Activated T-cell treated with anti-CD3 and anti-CD28 coated beads for 48 hours (primary cell): ENCODE measurements at places on chromosomes 2 and 18.
A peak's percentile ranks its signal among the peaks of the same experiment; 100 is the strongest.

DNA sequence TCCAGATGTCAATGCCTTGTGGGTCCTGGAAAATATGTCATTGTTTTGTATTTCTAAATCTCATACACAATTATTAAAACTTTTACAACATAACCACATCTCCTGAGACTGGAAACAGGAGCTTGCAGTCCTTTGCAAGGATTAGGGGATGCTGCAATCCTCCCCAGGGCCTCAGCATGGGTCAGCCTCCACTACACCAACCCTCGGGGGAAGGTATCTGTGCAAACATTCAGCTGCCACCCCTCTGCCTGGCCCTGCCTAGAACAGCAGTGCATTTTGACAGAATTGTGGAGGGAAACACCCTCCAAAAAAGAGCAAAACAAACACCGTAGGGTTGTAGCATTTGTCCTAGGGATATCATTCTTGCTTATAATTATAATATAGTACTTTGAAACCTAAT lies 4.2 kb upstream of the UPP2 start:
- no peak for DNase-seq

DNA sequence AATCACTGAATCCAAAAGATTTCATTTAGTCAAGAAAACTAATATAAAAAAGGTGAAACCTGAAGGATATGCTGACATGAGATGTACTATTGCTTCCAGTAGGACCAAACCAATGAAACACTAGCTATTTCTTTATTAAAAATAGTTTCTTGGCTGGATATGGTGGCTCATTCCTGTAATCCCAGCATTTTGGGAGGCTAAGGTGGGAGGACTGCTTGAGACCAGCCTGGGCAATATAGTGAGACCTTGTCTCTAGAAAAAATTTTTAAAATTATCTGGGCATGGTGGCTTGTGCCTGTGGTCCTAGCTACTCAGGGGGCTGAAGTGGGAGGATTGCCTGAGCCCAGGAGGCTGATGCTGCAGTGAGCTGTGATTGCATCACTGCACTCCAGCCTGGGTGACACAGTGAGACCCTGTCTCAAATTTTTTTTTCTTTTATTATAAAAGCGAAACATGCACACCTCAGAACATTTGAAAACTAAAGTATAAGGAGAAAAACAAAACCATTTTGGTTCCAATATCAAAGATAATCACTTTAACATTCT lies 266.2 kb downstream of the TGIF1 start:
- DNase-seq: no peak

- peak; percentile 19 for DNase-seq
Observed at GRCh38 chr18:78875016-78875777, 104.4 kb upstream of the SALL3 start.

- DNase-seq: no peak
Observed at GRCh38 chr2:20577495-20578235, 73.2 kb downstream of the HS1BP3 start.

DNA sequence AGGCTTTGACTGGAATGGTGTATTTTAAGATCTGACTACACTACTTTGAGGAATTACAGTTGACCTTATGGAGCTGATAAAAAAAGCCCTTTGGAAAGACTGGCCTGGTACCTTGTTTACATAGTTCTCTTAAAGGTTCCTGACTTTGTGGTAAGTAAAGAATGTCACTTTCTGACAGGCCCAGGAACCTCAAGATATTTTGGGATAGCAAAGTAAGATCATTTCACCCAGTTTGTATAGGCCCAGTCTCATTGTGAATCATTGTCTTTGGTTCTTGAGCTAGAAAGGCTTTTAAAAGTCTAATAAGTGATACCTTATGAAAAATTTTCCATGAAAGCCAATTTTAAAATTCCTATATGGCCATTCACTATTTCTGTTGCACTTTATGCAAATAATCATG lies 316.3 kb upstream of the LRRTM4 start:
- DNase-seq: no peak

GRCh38 chr2:240557808-240558207 lies at the start of gene ANKMY1:
Gene ANKMY1, minus strand, starts transcription at chr2:240557988. Its CDS starts 653 bp downstream, at chr2:240557335.
- peak; percentile 73 for DNase-seq

GRCh38 chr2:39618236-39618635 lies 47.5 kb upstream of the TMEM178A start:
- DNase-seq: no peak

GRCh38 chr2:156672556-156673332 lies 236.6 kb downstream of the GPD2 start:
- DNase-seq: no peak

GRCh38 chr2:1727796-1728474 lies 16.4 kb downstream of the PXDN start:
- no peak for DNase-seq

DNA sequence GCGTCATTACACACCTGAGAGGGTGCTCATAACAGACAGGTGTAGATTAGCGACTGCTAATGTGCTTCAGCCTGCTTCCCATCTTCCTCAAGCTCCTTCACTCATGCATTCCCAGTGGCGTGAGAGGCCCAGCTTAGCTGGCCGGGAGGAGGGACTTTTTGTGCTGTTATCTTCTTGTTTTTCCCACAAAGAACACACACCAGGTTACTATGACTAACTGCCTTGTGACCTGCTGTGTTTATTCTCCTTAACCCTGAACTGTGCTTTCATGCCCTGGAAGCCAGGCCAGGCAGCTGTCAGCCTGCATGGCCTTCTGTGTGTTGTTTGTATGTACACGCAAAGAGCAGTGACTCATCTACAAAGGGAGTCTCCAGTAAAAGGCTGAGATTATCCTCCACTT lies 143.8 kb downstream of the PIEZO2 start:
- DNase-seq: no peak

DNA sequence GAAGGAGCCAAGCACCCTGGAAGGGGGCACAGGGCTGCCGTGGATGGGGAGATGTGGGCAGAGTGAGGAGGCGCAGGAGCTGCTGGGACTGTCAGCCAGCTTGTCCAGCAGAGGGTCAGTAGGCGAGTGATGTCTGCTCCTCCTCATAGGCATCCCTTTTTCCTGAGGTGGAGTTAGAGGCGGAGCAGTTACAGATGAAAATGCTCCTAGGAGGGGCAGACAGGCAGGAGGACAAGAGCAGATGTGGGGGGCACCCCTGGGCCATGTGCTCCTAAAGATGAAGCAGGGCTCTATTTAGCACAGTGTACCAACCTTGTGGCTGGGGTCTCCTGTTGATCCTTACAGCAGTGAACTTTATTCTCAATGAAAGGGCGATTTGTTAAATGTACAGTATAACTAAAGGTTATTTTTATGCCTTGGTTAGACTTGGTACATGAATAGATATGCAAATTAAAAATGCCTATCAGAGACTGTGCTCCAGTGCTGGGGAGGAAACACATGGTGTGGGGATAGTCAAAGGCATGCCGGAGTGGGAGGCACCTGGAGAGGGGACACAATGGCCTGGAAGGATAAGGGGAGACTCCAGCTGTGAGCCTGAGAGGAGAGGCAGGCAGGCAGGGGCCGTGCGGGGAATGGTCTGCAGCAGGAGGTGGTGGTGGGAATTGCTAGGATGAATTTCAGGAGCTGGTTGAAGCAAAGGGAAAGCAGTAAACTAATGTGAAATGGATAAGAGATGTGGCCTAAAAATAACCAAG lies 175.3 kb downstream of the CLIP4 start:
- DNase-seq: no peak

DNA sequence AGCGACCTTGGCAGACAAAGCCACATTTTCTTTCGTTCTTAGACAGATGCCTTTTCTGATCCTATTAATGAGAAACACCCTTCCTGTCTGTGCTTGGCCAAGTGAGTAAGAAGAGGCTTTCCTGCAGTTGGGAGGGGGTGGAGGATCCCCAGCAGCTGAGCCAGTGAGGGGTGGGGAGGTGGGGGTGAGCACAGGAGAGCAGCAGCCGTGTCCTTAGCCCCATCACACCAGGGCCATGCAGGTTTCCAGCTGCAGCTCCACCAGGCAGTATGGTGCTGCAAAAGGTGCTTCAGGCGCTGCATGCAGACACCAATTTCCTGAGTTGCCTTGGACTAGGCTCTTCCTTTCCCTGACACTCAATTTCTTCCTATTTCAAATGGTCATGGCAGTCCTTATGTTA lies 123.3 kb upstream of the SIX2 start:
- DNase-seq: no peak

GRCh38 chr2:199495147-199495546 lies 37.4 kb upstream of the SATB2 start:
- DNase-seq: no peak

GRCh38 chr2:135844301-135844895 lies 7.4 kb upstream of the LCT start:
- DNase-seq: no peak

DNA sequence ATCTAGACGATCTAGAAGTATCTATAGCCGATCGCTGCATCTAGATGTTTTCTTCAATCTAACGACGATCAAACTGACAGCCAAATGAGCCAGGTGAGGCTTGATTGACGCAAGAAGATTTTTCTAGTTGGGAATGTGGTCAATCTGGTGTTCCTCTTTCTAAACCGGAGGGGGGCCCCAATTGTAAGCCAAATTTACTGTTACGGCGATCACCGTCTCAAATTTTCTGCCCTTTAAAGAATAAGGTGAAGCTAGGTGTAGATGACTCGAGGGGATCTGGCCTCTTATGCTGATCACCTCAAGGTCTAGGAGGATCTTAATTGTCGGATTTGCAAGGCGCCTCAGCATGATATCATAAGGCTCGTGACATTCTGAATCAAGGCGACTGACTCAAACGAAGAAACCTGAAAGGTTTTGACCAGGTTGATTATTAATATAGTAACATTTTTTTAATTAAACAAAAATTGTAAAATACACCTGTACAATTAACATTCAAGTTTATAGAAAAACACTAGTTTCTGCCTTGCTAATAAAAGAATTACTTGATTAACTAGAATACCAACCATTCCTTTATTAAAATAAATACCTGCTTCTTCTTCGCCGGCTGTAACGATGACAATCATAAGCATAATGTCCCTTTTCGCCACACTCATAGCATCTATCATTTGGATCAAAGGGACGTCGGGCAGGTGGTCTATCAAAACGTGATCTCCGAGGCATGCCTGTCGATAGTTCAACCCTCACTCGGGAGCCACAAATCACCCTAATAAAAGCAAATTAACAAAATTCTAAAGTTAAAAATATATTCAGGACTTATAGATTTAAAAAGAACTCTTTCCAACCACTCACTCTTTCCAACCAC lies 2.0 kb downstream of the SRSF7 start:
- no peak for DNase-seq

GRCh38 chr2:2270808-2271415 lies 60.2 kb downstream of the MYT1L start:
- DNase-seq: no peak

- DNase-seq: no peak
Observed at GRCh38 chr2:120797421-120798221, 62.0 kb downstream of the GLI2 start.

GRCh38 chr2:176653479-176654443 lies 384.5 kb downstream of the MTX2 start:
- peak; percentile 12 for DNase-seq

- DNase-seq: no peak
Observed at GRCh38 chr2:155169317-155169716, 470.8 kb downstream of the KCNJ3 start.

DNA sequence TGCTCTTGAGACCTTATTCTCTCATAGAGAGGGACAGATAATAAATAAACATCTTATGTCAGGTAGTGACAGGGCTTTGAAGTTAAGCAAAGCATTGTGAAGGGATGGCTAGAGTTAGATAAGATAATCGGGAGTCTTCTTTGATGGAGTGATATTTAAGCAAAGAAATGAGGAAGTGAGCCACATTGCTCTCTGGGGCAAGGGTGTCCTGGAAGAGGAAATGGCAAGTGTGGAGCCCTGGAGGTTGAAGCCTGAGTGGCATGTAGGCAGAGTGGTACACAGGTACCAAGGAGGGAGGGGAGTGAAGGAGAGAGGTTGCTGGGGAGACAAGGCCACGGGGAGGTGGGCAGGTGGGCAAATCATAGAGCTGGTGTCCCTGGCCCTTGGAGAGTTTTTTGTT lies 110.2 kb downstream of the CTAGE1 start:
- DNase-seq: no peak
